Ureter (tissue), 1 donor: ENCODE measurements at places on chromosomes 6 and 20. TPM values are rescaled to one million over a fixed set of nuclear protein-coding genes. Genes with fewer than 3 reads are reported as not detected.

- no peak for DNase-seq
These were observed 406.1 kb downstream of the MAFB start for GRCh38 chr20:40282941-40283340.

- no peak for DNase-seq
These were observed 61.1 kb upstream of the TBX18 start for GRCh38 chr6:84825461-84825860.

GRCh38 chr6:87822011-87822410, 120.0 kb upstream of the AKIRIN2 start:
- DNase-seq: no peak

DNA sequence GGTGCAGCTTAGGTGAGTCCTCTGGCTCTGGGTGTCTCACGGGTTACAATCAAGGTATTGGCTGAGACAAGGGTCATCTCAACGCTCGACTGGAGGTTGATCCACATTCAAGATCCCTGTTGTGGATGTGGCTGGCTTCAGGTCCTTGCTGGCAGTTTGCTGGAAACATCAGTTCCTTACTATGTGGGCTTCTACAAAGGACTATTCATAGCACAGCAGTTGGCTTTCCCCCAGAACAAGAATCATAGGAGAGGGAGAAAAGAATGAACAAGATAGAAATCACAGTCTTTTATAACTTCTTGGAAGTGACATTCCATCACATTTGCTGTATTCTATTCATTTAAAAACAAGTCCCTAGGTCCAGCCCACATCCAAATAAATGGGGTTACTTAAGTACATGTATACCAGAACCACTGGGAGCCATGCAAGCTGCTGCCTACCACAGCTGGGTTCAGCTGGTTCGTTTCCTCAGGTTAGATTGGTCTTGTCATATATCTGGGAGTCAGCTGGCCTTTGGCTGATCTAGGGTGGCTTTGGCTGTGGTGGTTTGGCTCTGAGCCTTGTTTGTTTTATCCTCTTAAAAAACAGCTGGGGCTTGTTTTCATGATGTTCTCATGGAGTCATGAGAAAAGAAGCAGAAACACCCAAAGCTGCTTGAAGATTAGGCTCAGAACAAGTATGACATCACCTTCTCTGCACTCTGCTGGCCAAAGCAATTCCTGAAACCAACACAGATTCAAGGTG, 433.2 kb upstream of the SPTLC3 start:
- peak; percentile 59 for DNase-seq

GRCh38 chr6:106508834-106509233, 120.5 kb downstream of the RTN4IP1 start:
- no peak for DNase-seq

GRCh38 chr6:47086051-47086770, 44.1 kb upstream of the ADGRF1 start:
- no peak for DNase-seq

DNA sequence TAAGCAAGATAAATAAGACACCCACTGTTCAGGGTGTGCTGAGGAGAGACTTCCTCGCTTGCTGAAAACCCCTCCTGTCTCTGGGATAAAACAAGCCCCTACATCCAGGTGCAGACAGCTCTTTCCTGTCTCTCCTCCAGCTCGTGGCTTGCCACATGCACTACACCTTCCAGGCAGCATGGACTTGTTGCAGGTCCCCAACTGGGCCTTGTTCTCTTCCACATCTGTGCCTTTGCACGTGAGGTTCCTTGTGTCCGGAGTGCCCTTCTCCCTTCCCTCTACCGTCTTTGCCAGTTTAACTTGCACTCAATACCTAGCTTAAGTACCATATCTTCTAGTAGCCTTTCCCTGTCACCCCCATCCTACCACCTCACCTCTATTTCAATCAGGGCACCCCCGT, 397.6 kb downstream of the RNGTT start:
- no peak for DNase-seq

DNA sequence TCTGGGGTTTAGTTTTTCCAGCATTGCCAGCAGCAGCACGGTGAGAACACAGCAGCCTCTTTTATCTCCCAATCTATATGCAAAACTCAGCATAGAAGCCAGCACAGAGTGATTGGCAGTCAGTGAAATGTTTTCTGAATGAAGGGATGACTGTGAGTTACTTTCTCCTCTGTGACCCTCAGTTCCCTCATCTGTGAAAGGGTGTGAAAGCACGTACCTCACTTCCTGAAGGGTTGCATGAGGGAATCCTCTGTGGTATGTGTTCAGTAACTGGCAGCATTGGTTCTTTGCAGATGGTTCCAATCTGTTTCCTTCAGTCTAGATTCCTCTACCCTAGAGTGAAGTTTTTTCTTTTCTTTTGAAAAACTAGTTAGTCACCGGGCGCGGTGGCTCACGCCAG, 40.0 kb downstream of the EFCAB8 start:
- DNase-seq: no peak

GRCh38 chr6:101689156-101689555, 295.6 kb downstream of the GRIK2 start:
- no peak for DNase-seq

GRCh38 chr6:44655412-44656342, 268.2 kb downstream of the CDC5L start:
- peak; percentile 82 for DNase-seq

GRCh38 chr6:130676077-130676772, 151.0 kb upstream of the SMLR1 start:
- no peak for DNase-seq

GRCh38 chr6:25623879-25624278, 28.1 kb upstream of the SCGN start:
- no peak for DNase-seq

DNA sequence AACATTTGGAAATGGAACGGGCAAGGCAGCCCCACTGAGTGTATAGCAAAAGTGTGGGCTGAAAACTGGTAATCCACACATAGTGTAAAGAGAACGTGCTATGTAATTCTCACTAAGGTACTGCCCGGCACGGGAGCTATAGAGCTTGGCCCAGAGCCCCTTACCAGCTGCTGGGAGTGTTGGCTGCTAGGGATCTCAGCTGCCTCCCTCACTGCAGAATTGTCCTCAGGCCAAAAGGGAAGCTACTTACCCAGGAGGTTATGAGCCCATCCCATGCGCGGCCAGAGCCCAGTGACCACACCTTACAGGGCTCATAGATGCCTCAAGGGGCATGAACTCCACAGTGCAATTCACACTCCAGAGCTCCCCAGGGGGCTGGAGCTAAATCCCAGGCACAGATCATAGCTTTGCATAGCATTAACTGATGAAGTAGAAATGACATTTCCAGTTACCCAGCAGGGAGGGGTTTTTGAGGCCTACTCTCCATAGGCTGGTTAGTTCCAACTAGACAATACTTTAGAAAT, 56.8 kb downstream of the LINC00237 start:
- DNase-seq: no peak

- peak; percentile 55 for DNase-seq
These were observed 40.9 kb downstream of the ALDH8A1 start for GRCh38 chr6:134908906-134909516.

DNA sequence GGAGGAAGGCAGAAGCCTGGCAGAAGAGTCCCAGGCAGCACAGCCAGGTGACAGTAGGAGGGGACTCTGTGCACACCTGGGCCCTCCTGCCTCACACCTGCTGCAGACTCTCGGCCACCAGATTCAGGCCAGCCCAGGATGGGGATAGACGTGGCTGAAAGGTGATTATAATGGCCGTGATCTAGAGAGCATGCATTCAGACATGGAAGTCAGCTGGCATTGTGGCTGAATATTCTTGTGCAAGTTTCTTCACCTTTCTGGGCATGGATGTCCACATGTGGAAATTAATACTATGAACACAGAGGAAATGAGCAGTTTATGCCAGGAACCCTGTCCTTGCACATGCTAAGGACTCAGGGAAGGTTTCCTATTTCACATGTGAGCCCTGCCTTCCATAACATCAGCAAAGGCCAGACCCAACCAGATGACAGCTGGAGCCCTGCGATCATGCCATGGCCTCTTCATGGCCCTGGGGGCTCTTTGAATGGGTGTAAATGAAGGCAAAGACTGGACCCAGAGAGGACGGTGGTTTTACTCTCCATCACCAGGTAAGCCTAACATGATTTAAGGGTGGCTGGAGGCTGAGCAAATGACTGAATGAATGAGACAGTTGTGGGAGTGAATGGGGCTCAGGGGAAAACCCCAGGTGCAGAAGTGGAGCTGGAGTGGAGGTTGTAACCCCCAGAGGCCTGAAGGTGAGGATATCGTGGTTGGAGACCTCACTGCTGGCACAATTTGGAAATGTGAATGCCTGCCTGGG, 2.7 kb upstream of the RAET1L start:
- no peak for DNase-seq

DNA sequence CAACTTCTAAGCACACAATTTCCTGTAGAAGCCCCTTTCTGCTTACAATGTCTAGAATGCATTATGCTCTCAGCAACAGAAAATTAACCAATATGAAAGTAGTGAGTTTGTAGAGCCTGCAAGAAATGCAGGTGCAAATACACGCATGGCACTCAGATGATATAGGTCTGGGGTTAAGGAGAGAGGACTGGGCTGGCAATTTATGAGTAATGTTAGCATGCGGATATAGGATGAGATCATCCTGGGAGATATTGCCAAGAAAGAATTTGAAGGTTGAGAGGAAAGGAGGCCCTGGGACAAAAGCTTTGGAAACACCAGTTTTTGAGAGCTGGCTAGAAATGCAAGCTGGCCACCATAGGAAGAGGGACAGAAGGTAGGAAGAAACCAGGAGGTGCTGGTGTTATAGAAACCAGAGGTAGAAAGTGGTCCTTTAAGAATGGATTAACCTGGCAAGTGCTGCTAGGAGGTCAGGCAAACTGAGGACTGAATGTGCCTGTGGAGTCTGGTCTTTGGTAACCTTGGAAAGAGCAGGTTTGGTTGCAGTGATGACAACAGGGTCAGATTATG, 183.2 kb upstream of the MYLIP start:
- DNase-seq: no peak

DNA sequence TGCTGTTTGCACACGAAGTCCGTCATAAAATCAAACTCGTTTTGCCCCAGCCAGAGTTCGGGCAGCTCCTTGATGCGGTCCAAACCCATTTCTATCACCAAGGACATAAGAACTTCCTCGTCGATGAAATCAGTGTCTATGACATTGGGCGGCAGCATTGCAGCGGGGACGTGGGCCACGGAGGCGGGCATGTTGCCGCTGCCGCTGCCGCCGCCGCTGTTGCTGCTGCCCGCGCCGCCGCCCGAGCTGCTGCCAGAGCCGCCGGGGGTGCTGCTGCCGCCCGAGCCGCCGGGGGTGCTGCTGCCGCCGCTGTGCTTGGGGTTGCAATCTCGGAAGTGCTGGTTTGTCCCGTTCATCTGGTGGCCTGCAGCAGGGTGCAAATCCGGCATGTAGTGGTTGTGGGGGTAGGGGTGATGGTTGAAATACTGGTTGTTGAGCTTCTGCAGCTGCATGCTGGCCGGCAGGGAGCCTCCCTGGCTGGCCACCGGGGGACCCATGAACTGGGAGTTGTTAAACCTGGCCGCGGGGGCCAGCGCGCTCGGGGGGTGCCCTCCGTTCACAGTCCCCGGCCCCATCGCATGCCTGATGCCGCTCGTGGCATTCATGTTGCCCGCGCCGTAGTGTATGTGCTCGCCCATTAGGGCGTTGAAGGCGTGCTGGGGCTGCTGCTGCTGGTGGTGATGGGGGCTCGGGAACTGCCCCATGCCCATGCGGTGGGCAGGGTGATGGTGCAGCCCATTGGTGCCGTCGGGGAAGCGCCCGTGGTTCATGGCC, 1.1 kb downstream of the CITED2 start:
- peak; percentile 74 for DNase-seq

DNA sequence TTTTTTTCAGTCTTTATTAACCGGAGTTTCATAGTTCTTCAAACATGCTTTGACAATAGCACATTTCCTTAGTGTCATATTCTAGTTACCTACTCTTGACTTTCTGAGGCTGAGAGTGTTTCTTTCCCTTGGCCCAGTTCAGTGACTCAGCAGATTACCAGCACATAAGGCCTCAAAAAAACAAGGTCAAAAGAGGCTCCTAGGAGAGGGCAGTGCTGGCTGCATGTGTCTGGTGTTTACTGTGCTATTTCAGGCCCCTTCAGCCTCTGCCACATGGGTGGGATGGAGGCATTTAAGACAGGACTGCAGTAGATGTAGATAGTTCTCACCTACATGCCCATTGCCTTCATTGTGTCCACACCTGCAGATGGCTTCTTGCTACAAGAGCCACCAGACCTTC, 198.2 kb upstream of the SSTR4 start:
- no peak for DNase-seq

- DNase-seq: no peak
These were observed 363.8 kb downstream of the PRKN start for GRCh38 chr6:162363757-162364156.

DNA sequence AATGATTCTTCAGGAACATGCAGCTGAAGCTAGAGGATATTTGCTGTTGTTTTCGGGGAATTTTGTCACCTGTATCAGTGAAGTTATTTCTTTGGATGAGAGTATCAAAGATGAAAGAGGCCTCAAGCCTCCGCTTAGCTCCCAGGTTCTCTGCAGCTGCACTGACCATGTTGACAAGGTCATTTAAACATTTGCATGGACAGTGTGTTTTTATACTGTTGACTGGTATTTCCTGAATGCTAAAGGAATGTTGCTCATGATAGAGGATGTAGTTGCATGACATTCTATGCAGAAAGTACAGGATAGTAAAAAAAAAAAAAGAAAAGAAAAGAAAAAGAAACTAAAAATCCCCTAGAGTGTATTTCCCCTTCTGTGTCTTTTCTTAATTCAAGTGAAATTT, 165.6 kb upstream of the LAMP5 start:
- no peak for DNase-seq

GRCh38 chr6:119566546-119567260, 217.1 kb upstream of the MAN1A1 start:
- DNase-seq: no peak

DNA sequence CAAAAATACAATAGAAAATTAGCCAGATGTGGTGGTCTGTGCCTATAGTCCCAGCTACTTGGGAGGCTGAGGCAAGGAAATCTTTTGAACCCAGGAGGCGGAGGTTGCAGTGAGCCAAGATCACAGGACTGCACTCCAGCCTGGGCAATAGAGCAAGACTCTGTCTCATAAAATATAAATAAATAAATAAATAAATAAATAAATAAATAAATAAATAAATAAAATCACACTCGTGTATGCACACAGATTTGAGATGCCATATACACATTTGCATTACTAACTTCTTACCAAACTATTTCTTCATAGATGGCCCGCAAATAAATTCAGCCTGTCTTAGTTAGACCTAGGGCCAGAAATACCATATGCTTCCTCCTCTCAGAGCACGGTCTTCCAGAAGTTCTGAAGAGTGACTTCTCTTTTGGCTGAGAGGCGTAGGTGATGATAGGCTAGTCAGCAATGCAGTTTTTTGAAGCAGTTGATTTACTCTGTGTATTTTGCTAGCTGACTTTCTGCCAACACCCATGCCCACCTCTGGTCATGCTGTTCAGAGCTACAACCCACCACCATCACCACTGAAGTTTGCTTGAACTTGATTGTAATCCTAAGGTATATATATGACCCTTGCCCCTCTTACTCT, 150.1 kb downstream of the SASH1 start:
- no peak for DNase-seq

GRCh38 chr20:53179749-53180148, 207.6 kb downstream of the TSHZ2 start:
- no peak for DNase-seq

- no peak for DNase-seq
These were observed 636.3 kb upstream of the IMPG1 start for GRCh38 chr6:76708641-76709331.

The HRH3 gene
- total RNA-seq: 4.2 TPM

The HLA-DRB1 gene
- 109 TPM for total RNA-seq

The TDRD6 gene
- total RNA-seq: 0.73 TPM

The COL19A1 gene
- 1.7 TPM for total RNA-seq

The RGS17 gene
- total RNA-seq: 3.3 TPM
